ENCODE measurements at places on chromosomes 3 and 15. TPM values are rescaled to one million over a fixed set of nuclear protein-coding genes. Genes with fewer than 3 reads are reported as not detected.

ATP13A5 gene
- total RNA-seq = not detected

TPRG1 gene
- 3.0 TPM for total RNA-seq

CLDN16 gene
- not detected for total RNA-seq

SERPINI2 gene
- not detected for total RNA-seq
